ENCODE measurements at places on chromosomes 3 and 15.

DNA sequence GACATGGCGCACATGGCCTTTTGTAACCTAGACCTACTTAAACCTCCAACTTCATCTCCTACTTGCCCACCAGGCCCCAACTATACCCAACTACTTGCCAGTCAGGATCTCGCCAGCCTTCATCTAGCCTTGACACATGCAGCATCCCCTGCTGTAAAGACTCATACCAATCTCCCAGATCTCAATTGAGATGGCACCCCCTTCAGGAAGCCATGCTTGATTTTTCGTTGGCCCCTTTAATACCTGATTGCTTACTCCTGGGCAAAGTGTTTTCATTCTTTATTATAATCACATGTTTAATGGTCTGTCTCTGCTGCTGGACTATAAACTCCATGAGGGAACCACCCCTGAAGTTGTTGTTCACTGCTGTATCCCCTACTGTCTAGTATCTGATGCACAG lies 150.8 kb downstream of the SOX2 start:
- DNase-seq, result no peak

DNA sequence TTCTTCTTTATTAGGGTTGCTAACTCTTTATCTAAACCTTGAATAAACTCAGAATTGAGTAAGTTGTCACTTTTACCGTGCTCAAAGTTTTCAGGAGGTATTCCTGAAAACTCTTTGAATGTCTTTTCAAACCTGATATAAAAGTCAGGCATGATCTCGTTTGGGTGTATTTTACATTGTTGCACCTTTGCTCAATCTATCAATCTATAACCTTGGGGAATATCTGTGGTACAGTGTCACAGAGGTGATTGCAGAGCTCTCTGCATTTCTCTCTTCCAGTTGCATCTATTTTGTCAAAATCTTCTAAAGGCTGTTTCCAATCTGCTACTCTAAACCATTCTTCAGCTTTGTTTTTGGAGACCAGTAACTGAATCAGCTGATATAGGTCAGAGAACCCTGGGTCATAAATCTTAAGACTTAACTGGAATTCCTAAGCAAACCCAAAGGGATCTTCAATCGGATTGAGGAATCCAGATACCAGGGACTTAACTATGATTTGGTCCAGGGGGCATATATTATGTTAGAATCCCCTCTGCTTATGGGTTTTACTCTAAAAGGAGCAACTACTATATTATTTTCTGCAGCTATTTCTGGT lies 35.6 kb upstream of the AP4E1 start:
- no peak for DNase-seq

DNA sequence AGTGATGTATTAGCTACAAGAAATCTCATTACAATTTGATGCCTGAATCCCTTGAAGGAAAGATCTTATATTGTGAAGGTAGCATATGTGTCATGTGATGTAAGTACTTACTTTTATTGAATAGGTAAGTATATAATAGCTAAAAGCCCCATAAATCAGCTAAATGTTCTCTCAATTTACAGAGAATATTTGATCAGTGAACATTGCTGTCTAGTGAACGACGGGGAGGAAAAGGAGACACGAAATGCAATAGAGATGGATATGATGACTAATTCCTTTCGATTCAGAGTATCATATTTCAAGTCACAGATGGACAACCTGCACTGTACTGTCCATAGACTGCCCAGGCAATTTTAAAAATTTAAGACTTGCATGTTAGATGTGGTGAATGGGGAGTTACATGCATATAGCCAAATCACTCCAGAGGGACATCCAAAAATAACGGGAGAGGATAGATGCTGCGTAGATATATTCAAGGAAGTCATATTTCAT lies 462.1 kb upstream of the CDIN1 start:
- no peak for DNase-seq

DNA sequence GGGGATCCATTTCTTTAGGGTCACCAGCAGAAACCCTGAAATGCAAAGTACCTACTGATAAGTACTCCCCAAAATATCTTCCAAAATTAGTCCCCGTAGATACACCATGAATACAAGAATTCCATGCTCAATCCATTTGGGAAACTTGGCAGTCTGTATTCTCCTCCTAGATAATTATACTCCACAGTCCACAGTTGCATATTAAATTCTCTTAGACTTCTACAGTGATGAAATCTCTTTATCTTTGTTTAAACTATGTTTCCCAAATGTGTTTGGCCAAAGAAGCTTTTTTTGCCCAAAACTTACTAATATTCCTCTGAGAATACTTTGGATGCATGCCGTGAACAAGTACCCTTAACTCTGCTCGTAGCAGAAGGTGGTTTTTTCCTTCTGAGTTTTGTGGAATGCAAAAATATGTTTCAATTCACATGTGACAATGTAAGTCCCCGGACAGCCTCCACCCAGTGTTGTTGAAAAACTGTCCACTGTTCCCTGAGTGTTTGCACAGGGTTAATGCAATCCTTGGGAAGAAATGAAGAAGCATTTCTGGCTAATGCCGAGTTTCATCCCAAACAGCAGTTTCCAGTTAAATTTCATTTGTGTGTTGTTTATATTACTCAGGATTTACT lies 126.7 kb downstream of the ARNT2 start:
- DNase-seq, result no peak

DNA sequence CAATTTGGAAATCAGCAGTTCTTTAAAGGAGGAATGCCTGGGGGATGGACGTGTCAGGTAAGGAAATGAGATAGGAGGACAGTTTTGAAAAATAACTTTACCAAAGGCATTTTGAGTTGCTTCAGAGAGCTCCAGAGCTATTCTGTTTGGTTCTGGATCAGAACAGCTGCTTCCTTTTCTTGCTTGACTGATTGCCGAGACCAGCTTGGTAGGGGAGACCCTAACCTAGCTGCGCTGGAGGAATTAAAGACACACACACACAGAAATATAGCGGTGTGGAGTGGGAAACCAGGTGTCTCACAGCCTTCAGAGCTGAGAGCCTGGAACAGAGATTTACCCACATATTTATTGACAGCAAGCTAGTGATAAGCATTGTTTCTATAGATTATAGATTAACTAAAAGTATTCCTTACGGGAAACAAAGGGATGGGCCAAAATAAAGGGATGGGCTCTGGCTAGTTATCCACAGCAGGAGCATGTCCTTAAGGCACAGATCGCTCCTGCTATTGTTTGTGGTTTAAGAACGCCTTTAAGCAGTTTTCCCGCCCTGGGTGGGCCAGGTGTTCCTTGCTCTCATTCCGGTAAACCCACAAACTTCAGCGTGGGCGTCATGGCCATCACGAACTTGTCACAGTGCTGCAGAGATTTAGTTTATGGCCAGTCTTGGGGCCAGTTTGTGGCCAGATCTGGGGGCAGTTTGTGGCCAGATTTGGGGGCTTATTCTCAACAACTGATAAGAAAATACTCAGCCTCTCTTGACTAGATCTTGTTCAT lies 556.0 kb downstream of the ROBO1 start:
- no peak for DNase-seq

GRCh38 chr15:58704155-58704865 lies 45.2 kb downstream of the ADAM10 start:
- DNase-seq, result no peak

DNA sequence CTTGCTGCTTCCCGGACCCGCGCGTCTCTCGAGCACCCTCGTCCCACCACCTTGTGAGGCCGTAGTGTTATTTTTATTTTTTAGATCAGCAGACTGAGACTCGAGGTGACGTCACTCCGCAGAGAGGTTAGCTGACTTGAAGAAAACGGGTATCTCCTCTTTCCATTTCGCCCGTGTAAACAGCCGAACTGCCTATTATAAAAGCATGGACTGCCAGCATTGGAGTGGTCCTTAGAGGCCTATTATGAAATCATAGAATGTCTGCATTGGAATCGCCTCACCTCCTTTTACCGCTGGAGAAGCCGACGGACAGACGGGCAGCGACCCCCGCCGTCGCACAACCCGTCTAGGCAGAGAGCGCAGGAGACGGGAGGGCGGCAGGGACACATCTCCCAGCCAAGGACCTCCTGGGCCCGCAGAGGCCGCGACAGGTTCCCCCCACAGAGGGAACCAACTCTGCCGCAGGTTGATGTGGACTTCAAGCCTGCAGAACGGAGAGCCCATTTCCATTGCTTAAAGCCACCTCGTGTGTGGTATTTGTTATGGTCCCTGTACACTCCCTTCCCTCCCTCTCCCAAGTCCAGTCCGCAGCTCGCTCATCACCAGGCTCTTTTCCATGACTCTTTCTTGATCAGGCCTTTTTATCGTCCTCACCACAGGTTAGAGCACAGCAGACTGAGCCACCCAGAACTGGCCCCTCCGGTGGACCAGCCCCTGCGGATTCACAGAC lies 540 bp upstream of the PPP1R2 start:
- peak; percentile 42 for DNase-seq

GRCh38 chr15:100105101-100105500 lies 236.7 kb downstream of the ADAMTS17 start:
- DNase-seq, result no peak

DNA sequence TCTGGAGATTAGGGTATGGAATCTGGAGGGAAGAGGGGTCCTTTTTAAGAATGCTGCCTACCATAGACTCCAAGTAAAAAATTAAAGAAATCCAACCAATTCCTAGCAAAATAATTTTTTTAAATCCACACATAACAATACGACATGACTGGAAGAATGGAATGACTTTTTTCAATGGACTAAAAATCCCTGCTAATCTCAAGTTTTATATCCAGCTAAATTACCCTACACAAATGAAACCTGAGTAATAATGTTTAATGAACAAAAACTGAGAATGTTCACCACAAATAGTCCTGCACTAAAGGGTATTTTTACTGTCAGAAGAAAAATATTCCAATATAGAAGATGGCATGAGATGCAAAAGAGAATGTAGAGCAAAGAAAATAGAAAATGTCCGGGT lies 220.3 kb upstream of the AGTR1 start:
- DNase-seq, result no peak

DNA sequence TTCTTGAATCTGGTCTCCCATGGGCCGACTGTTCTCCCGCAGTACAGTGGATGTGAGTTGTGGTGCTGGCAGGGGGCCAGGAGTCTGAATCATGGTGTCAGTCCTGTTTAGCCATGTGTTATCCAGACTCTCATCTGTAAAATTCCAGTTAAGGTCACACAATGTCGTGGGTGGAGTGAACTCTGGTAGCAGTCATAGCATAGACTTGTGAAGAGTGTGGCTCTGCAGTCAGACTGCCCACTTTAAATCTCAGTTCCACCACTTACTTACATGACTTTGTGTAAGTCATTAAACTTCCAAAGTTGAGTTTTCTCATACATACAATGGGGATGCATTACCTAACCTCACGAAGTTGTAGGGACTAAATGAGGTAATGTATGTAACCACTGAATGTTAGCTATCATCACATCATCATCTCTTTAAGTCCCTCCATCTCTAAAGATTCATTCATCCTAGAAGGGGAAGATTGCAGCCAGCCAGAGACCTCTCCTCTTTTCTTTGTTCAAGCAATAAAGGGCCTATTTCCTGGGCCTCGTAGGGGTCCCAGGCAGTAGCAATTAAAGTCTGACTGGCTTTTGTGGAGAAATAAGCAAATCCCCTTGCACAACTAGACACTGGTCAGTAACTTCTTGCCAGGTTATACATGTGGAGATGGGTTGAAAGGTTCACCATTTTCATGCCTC lies 93.9 kb downstream of the PCCB start:
- DNase-seq, result no peak

DNA sequence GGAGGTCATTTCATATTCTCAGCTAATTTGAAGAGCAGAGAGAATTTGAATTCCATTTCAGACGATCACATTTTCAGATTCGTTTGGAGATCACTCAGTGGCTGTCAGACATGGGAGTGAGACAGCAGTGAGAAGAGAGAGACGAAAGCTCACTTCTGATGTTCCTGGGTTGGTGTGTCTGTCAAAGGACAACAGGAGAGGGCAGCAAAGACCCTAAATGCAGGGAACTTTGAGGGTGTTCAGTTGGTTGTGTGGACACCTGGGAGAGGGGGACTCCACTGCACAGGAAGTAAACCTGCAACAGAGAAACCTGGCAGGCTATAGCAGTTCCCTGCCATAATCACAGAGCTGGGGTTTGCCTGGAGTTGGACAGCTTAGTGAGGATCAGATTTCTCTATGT lies 675.1 kb downstream of the SQOR start:
- DNase-seq, result no peak

- DNase-seq, result no peak
Observed at GRCh38 chr3:7651274-7651673, 790.4 kb downstream of the GRM7 start.

DNA sequence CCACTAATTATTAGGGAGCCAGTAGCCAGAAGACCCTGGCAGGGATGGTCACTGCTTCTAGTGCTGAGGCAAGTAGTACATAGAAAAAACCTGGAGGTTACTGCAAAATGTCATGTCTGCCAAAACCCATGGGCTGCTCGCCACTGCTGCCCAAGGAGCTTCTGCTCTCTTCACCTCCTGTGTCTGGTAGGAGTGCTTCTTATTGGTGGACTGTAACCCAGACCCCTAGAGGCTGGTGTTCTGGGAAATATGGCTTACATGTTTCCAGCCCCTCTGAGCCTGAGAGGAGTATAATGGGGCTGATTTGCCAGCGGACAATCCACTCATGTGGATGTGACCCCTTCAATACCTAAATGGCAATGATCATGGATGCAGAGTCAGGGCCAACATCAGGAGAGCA lies 286.4 kb downstream of the EPHB1 start:
- no peak for DNase-seq

All from activated naive CD8-positive, alpha-beta T cell treated with anti-CD3 and anti-CD28 coated beads for 36 hours (primary cell).